ENCODE measurements at places on chromosomes 2 and 18.

DNA sequence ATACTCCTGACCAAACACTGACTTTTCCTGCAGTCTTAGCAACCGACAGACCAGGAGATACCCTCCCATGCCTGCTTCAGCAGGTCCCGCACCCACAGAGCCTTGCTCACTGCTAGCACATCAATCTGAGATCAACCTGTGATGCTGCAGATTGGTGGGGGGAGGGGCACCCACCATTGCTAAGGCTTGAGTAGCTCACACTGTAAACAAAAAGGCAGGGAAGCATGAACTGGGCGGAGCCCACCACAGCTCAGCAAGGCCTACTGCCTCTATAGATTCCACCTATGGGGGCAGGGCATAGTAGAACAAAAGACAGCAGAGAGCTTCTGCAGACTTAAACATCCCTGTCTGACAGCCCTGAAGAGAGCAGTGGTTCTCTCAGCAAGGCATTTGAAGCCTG lies 109.7 kb downstream of the SP100 start:
- DNase-seq = no peak

- peak; percentile 81 for DNase-seq
Measured at GRCh38 chr2:20050104-20050645, 1.3 kb downstream of the LAPTM4A start.

DNA sequence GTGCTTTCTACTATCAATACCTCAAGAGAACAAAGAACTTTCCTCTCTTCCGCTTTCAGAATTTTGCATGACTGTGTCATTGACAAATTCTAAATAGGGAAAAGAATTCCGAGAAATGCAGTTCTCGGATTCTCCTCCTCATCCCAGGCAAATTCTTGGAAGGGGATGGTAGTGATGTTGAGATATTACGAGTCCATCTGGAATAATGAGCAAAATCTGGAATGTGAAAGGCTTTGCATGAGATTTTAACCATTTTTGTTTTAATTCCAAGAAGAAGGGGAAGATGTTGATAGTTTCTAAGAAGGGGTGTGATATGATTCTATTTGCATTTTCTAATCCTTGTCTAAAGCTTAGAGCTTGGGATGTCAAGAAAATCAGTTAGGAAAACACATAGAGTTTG lies 127.1 kb upstream of the DOCK10 start:
- DNase-seq = no peak

DNA sequence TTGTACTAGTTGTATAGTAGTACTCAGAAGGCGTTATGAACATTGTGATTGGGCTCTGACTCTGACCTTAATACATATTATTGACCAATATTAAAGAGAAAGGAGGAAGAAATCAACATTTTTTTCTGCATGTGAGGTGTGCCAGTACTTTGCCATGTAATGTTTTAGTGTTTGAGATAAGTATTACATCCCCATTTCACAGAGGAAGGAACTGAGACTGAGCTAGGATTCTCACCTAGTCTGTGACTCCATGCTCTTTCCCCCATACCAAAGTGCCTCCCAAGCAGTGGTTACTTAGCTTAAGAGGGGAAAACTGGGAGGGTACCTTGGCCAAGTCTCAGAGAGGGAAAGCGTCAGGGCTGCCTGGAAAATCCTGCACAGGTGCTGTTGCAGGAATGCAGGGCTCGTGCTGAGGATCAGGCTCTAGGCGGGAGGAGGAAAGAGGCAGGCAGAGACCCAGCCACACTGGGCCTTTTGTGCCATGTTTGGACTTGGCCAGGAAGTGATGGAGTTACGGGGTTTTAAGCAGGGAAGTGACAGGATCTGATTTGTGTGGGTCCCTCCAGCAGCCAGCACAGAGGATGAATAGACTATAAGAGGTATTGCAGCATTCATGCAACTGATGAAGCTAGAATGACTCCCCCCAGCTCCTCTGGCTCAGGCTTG lies 1.7 kb downstream of the PNKD start:
- DNase-seq = no peak

DNA sequence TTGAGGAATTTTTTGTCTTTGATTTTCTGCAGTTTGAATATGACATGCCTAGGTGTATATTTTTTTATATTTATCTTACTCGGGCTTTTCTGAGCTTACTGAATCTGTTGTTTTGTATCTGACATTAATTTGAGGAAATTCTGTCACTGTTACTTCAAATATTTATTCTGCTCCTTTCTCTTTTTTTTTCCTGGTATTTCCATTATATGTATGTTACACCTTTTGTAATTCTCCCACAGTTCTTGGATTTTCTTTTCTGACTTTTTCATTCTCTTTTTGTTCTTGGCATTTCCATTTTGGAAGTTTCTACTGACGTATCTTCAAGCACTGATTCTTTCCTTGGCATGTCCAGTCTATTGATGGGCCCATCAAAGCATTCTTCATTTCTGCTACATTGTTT lies 24.1 kb upstream of the SKA1 start:
- no peak for DNase-seq

DNA sequence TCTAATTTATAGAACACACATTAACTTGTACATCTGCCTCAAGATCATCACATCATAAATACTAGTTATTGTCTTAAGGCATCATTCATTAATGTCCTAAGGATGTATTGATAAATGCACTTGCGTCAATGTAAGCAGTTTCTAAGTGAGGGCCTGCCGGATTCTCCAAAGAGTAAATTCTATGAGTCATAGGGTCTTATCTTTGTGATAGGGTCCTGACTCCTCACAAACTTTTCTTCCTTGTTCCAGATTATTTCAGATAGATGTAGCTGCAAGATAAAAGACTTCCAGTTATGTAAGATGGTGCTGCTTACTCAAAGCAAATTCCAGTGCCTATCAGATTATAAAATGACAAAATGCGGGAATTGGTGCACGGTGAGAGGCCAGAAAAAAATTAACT lies 315.0 kb upstream of the SLC39A10 start:
- DNase-seq = no peak

DNA sequence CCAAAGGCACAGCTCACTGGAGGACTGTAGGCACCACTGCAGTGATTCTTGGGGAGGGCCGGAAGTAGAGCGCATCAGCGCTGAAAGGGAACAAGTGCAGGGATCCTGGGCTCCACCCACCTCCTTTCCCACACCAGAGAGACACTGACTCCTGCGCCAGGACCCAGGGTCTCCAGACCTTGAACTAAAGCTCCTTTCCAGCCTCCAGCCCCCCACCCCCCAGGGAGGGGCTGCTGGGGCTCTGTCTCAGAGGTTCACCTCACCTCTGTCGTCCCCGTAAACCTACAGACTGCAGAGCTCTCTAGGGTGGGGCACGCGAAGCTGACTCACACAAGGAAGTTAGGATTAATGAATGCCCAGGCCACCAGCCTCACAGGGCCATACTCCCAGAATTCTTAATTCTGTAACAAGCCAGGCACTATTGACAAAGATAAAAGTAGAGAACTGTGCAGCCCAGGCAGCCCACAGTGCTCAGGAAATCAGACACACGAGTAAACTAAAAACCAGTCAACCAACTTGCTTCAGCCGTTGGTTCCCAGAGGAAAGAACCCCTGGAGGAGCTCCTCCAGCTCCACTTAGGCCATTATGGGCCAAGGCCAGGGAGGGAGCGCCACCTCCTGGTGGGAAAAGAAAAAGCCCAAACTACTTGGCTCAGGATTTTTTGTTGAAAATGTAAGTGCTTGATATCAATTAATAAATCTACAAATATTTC lies 45.1 kb upstream of the ACAA2 start:
- DNase-seq = peak; percentile 81

DNA sequence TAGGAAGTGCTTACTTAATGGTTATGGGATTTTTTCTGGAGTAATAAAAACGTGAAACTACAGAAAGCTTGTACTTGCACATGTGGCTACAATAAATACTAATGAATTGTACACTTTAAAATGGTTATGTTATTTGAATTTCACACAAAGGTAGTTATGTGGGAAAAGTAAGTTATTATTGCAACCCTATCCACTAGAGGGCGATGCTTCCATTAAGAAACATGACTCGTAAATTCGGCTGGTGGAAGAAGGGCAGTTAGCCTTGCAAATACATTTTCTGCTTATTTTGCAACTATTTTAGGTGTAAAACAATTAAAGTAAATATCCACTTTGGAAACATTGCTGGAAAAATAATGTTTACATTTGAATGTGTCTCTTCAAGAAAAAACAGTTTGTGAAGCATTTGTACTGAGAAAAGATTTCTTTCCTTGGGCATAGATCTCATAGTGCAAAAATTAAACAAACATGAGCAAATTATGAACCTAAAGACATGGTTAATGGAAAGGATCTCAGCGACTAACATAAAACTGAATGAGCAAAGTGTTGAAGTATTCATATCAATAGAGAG lies 68.1 kb upstream of the CSRNP3 start:
- DNase-seq = peak; percentile 47

Data from DMS79 treated with DMSO at 0.1 percent for 48 hours (cell line).